Hindlimb muscle (tissue), 1 donor: ENCODE measurements at places on chromosomes 2 and 18.

- DNase-seq = peak; percentile 59
These were observed 417.9 kb downstream of the HRH4 start for GRCh38 chr18:24878289-24878688.

DNA sequence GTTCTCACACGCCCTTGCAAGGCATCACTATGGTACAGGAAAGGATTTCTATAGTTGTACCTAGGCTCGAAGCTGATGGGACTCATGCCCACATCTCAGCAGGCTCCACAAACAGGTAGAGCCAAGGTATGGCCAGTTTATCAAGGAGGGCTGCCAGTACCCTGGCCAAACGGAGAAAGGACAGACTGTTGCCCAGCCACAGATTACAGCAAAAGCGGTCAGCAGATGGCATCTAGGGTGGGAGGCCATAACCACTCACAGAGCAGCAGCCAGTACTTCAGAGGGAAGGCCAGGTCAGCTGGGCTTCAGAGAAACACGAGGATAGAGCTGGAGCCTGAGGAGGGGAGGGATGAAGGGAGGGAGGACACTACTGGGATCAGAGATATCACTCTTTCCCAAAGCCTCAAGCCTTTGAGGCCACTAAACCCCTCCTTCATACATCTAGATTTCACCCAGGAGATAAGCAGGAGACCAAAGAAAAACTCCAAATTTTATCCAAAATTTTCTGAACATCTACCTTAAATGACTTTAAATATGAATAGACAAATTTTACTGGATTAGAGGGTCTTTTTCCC lies 904.2 kb upstream of the NXPH2 start:
- no peak for DNase-seq

GRCh38 chr2:38598991-38599295 lies 3.8 kb downstream of the HNRNPLL start:
- DNase-seq = no peak

- DNase-seq = no peak
These were observed 665.4 kb downstream of the BCL11A start for GRCh38 chr2:59888015-59888414.

- no peak for DNase-seq
These were observed 6.7 kb downstream of the CRIM1 start for GRCh38 chr2:36362291-36362690.

DNA sequence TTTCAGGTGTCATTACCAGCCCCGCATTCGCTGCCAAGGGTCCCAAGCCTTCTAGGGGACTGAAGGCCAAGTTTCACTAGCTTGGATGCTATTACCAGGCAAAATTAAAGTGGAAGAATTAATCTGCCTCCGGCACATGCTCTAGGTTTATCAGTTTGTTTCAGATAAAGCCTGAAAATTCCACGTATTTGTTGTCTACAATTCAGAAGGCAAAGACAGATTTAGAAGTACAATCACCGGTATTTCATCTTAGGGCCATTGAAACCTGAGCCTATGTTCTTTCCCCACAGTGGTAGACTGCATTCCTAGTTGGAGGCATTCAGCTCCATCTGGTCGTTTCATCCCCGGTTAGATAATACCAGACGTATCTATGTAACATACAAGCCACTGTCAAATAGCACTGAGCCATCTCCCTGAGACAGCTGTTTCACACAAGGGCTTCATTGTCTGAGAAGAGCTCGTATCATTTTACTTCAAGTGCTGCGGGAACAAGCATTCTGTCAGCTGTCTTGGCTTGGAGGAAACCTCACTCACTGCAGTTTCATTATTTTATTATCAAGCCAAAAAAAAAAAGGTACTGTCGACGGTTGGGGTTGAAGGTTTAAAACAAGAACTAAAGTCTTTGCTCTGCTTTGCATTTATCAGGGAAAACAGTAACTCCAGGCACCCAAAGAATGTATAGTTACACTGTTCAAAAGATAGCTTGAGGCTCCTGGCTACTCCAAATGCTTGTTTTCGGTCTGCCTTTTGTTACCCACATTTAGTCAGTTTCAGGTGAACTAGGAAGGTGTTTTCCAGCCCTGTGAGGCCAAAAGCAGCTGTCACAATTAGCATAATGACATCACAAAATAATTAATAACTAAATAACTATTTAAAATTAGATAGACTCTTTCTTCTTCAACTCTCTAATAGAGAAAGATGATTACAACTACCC lies 76.7 kb downstream of the TGIF1 start:
- peak; percentile 47 for DNase-seq
